ENCODE measurements at places on chromosomes 5 and 9.

- DNase-seq, result no peak
Measured at GRCh38 chr9:134297083-134297410, 29.2 kb upstream of the RXRA start.

GRCh38 chr5:176501333-176501732 is 35.9 kb downstream of the RNF44 start:
- no peak for DNase-seq

DNA sequence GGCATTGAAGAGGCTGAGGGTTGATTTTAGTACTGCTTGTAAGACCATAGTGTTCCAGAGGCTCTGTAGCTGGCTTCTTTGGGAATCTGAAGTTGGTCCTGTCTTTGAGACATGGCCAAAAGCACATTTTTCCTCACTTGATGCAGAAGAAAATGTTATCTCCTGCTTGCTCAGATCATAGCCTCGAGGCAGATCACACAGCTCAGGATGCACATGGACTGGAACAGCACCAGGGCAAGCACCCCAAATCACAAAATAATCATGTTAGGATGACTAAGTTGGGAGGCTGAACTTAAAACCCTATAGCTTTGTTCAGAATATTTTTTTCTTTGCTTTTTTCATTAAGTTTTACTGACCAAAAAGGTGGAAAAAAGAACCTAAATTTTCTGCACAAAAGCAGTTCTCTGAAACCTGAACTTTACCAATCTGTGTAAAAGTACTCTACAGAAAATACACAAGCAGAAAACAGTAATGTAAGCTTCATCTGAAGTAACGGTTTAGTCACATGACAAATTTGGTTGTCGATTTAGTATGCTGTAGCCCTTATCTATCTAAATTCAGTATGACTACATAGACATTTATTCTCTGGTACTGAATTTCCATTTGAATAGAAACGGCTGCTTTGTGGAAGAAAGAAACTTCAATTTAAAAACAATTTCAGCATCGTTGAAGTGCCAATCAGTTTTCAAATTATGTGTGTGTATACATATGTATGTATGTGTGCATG is 3.4 kb downstream of the KLHL9 start:
- no peak for DNase-seq

DNA sequence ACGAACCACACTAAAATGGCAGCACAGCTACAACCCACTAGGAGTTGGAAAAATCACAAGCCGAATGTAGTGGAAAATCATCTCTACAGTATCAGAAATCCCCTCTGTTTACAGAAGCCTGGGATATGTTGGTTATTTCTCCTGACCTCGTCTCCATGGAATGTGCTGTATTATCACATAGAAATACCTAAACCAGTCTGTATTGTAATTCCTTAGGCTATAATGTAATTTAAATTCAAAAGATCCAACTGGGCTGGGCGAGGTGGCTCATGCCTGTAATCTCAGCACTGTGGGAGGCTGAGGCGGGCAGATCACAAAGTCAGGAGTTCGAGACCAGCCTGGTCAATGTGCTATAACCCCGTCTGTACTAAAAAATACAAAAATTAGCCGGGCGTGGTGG is 244.8 kb upstream of the MPDZ start:
- DNase-seq, result no peak

- DNase-seq, result no peak
Measured at GRCh38 chr9:14344053-14344524, 30.1 kb upstream of the NFIB start.

DNA sequence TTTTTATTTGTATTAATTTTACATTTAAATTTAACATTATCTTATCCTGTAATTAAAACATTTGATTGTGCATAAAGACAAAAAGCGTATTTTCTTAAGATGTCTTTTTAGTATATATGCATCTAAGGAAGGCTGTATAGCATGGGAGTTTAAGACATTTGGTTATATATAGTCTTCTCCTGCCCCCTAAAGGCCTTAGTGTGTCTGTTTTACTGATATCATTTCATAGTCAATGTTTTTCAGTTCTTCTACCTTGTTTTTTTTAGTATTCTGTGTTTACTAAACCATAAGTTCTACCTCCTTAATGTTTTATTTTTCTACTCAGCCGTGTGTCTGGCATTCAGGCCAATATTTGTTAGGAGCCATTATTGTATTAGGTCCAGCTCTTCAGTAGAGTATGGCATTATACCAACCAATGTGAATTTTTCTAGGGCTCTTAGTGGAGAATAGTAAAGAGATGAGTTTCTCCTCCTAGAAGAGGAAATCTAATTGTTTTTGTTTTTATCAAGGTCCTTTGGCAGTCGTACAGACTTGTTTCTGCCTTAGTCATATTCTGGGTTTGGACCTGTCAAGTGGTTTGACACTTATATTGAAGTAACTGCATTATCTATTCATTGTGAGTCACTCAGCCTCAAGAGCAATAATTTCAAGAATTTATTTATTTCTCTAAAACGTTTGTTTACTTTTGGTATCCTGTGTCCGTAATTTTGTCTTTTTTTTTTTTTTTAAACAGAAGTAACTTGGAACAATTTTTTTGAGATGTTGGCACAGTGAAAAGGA is 74.8 kb downstream of the SLF1 start:
- no peak for DNase-seq

DNA sequence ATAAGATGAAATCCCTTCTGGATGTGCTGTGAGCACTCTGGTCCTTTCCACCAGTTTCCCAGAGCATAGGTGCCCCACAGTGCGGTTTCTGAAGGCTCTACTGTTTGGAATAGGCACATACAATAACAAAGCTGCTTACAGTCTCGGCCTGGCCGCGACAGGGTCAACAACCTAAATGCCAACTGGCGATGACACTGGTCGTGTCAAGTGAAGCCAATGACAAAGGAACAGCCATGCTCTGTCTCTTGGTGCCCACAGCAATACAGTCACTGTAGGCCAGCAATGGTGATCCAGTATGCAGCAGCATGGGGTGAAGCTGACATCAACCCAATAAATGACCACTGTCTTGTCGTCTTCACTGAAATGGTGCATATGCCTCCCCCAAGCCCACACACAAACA is 47.8 kb upstream of the EQTN start:
- DNase-seq, result no peak

DNA sequence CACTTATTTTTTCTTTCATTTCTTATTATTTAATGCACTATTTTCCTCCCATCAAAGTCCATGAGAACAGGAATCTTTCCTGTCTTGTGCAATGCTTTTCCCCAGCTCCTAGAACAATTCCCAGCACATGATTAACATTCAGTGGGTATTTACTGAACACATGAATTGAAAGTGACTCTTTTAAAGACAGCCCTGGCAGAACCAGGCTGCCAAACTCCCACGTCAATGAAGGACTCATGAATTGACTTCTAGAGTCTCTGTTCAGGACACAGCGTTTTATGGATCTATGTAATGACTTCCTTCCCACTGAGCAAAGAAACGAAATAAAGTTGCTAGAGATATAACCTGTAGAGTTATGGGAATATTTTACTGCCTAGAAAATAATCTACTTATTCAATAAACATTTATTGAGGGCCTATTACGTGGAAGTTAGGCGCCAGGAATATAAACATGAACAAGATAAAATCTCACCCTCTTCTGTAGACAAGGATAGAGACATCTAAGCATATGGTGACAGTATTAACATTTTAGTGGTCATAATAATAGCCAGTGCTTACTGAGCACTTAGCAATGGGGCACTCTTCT is 485.9 kb upstream of the KLF4 start:
- no peak for DNase-seq

DNA sequence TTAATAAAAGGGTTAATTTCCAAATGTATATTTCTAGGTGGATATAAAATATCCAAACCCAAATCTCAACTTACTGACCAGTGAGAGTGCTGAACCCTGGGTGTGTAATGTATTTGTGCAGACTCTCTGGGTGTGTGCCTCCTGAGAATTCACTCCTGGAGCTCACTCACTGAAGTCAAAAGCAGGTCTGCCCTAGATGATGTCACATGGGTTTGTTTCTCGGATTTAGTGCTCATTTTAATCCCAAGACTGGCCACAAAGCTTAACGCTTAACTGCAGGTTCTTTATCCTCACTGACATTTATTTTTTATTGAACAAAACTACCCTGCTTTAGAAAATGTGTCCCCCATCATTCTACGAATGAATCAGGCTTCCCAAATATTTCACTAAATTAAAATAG is 179.4 kb downstream of the PPP2R2B start:
- DNase-seq, result no peak

DNA sequence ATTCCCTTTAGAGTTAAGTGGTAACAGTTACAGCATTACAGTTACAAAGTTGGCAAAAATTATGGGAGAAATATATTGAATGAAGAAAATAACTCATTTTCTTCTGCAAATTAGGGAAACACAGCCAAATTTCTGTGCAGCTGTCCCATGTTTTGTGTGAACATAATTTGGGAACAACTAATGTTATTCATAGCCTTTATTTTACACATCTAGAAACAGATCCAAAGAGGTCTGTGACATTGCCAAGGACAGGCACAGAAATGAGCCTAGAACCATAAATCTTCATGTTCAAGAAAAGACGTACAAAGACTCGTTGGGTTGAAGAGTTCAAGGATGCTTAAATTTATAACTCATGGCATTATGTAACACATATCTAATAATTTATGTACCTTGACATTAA is 114.1 kb upstream of the TXNDC8 start:
- DNase-seq, result no peak

GRCh38 chr5:23268136-23268535 is 239.3 kb upstream of the PRDM9 start:
- no peak for DNase-seq

DNA sequence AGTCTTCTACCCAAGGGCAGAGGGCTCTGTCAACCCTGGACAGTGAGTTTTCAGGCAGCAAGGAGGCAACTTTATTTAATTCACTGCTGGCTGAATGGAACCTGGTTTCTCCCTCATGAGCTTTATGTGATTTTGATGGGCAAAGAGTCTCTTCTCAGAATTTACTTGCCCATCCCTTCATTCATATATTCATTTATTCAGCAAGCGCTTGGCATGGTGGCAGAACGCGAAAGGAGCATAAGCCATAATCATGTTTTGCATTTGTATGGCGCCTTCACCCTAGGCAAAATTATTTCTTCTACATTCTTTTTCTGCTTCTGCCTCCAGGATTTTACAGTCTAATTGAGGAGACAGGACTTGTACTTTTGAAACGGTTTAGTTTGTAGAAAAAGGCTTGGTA is 8.0 kb downstream of the DELE1 start:
- DNase-seq, result no peak

- DNase-seq, result peak; percentile 30
Measured at GRCh38 chr9:3441197-3441816, 84.5 kb downstream of the RFX3 start.

DNA sequence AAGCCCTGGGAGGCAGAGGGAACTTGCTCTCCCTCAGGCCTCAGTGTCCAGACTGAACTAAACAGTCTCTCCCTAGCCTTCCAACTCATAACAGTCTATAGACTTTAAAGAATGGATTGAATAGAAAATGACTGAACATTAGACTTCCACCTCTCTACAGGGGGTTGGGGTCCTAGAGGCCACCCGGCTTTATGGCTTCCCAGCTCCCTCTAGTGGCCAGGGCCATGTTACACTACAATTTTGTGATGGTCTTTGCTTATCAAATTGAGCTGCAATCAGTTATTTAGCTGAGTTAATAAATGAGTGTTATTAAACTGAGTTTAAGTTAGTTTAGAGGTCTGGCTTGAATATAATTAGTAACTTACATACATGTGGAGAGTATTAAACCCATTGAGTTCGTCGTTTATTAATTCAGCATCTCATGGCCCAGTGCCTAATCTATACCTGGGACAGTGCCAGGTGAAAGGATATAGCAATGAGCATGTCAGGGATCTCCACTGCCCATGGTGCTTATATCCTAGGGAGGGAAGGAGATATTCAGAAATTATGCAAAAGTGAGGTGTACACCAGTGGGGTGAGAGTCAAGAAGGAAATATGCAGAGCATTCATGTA is 105.2 kb downstream of the SH3TC2 start:
- DNase-seq, result peak; percentile 15

- DNase-seq, result no peak
Measured at GRCh38 chr5:87129046-87129445, 138.6 kb upstream of the RASA1 start.

DNA sequence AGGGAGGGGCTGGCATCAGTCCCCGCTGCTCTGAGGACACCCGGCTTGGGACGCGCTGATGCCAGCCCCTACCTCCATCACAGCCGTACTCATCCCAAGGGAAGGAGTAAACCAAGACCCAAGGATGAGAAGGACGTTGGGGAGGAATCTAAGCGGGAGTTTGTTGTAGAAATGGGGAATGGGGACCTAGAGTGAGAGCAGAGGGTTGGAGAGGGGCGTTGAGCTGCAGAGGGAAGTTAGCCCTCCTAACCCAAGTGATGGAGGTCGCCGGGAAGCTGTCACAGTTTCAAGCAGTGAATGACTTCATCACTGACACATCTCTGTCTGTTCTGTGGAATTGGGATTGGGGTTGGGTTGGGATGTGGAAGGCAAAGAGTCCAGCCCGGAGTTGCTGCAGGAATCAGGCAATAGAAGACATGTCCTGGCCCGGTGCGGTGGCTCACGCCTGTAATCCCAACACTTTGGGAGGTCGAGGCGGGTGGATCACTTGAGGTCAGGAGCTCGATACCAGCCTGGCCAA is 759 bp upstream of the SUSD1 start:
- DNase-seq, result no peak

DNA sequence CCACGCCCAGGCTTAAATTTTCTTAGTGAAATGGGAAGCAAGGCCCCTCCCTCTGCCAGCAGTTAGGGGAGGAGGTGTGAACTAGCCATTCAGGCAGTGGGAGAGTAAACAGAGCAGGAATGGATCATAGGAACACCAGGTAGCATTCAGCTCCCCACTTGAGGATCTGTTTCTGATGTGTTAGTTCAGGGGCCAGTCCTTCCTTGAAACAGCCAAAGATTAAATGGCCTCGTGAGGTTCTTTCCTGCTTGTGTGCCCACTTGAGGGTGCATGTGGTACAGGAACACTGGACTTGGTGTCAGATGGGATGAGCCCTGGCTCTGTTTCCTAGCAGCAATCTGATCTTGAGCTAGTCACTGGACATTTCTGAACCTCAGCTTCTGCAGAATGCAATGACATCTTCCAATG is 21.2 kb downstream of the FAXDC2 start:
- no peak for DNase-seq

GRCh38 chr9:34431667-34432066 is 26.7 kb downstream of the FAM219A start:
- no peak for DNase-seq

DNA sequence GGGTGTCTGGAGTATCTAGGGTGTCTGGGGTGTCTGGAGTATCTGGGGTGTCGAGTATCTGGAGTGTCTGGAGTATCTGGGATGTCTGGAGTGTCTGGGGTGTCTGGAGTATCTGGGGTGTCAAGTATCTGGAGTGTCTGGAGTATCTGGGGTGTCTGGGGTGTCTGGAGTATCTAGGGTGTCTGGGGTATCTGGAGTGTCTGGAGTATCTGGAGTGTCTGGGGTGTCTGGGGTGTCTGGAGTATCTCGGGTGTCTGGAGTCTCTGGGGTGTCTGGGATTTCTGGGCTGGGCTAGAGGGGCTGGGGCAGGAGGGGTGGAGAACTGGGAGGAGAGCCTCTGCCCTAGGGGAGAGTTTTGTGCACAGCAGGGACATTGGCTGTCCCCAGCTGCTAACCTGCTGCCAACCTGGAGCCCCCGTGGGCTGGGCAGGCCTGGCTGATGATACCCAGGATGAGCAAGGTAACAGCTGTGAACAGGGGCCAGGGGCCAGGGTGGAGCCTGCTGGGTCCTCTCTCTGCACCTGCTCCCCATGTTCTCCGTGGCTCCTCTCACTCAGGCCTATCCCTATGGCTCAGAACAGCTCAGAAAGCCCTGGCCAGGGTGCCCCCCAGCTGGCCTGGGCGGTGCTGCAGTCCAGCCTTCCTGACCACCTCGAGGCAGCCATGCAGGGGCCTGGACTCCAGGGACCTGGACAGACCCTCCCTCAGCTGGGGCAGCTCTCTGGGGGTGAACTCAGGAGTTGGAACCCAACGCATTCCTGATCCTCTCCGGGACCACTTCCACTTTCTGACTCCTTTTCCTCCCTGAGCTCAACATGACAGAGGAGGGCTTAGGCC is 29.9 kb downstream of the LHX3 start:
- no peak for DNase-seq

Data from T-helper 1 cell (primary cell).